ENCODE measurements at places on chromosomes 12 and 14. TPM values are rescaled to one million over a fixed set of nuclear protein-coding genes. Genes with fewer than 3 reads are reported as not detected.

Gene FAM90A1
- 1.7 TPM for polyA plus RNA-seq

Gene JPH4
- 11.3 TPM for polyA plus RNA-seq

Gene POLE2
- polyA plus RNA-seq = 15.2 TPM

Gene ADGRD1
- 14.9 TPM for polyA plus RNA-seq

Gene TBPL2
- polyA plus RNA-seq = 0.10 TPM

GRCh38 chr12:6145564-6145963 is 21.1 kb upstream of the VWF start:
- no peak for DNase-seq

DNA sequence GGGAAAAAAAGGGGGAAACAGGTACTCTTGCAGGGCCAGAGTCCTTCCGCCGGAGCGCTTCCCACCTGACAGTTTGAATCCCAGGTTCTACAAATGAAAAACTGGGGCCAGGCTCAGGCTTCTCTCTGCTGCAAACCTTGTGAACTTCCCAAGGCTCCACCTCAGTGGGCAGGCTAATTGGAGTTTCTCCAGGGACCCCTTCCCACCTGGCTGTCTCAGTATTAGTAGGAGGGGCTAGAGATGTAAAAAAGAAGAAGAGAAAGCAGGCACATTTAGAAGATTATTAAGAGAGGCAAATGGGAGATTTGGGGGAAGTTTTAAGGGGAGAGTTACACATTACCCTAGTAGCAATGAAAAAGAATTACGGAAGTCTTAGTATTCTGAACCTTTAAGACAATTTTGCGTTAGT is 20.0 kb upstream of the CLEC2D start:
- no peak for DNase-seq

DNA sequence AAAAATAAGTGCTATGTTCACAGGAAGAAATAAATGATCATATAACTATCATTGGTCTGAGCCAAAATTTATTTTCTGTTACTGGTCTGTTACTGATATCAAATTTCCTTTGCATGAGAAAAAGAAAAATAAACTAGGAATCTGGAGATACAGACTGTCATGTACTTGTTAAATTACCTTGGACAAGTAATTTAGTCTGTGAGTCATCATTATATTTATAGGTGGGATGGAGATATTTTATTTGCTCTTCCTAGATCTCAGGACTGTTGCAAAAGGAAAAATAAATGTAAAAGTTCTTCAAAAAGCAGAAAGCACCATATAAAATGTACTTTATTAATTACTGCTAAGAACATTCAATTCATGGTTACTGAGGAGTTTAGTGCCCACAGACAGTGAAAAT is 174.4 kb downstream of the PTPRO start:
- DNase-seq = no peak

DNA sequence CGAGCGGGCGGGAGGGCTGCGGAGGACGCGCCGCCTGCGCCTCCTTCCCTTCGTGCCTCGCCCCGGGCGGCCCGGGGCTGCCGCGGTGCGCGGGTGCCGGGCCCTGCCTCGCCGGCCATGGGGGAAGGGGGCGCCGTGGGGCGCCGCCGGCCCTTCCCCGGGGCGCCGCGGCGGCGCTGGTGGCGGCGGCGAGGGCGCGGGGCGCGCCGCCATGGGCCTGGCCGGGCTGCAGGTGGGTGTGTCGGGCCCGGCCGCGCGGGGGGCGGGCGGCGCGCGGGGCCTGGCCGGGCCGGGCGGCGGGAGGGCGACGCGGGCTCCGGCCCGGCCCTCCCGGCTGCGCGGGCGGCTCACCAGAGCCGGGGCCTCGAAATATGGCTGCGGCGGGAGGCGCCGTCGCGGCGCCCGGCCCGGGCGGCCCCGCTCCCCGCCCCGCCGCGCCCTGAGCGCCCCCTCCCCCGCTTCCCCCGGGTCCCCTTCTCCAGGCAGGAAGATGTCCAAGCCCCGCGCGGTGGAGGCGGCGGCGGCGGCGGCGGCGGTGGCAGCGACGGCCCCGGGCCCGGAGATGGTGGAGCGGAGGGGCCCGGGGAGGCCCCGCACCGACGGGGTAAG is 5.1 kb downstream of the KMT5A start:
- DNase-seq = no peak

- no peak for DNase-seq
Measured at GRCh38 chr14:31138301-31138700, 69.3 kb downstream of the HECTD1 start.

GRCh38 chr12:121883315-121883660 is 5.3 kb upstream of the PSMD9 start:
- DNase-seq = no peak

DNA sequence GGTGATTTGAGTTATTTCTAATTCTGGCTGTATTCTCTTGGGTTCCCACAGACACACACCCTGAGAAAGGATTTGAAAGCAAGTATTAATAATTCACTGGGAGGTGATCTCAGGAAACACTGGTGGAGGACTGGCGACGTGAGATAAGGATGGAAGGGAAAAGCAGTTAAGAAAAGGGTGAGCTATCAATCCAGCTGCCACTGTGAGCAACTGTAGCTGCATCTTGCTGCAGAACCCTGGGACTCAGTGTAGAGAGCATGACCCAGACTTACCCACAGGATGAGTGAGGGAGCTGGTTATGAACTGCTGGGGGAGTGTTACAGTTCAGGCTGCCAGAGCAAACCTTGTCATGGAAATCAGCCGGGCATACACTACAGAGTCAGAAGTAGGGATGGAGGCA is 71.9 kb downstream of the RESF1 start:
- DNase-seq = no peak

DNA sequence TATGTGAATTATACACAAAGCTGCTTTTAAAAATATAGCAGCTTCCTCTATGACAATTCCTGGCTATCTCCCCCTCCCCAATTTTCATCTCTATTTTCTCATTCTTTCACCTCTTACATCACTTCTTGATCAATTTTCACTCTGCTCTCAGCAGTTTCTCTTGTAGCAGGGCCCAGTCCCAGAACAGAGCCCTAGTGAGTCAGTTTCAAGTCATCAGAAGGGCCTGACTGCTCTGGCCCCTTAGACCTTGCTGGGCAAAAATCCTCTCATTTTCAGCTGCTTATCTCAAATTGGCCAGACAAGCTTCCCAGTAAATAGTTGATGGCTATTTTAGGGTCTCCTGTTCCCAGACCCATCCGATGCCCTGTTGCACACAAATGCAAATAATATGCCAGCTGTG is 101.4 kb downstream of the TTC7B start:
- no peak for DNase-seq

- no peak for DNase-seq
Measured at GRCh38 chr12:111643427-111643826, 42.3 kb downstream of the BRAP start.

- no peak for DNase-seq
Measured at GRCh38 chr12:67751381-67751928, 102.9 kb downstream of the DYRK2 start.

DNA sequence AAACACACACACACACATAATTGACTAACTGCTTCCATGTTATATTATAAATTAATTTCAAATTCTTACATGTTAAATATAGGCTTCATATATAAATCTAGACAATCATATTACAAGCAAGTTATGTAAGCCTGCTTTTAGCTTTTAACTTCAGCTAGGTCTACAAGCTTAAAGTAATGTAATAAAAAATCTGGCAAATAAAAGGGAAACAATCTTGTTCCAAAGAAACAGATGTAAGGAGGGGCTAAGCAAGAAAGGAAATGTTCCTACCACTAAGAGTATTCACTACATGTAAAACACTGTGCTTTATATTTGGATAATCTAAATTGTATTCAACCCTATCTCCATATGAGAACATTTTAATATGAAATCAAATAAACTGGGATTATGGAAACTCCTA is 110.4 kb downstream of the SLC6A15 start:
- DNase-seq = no peak

DNA sequence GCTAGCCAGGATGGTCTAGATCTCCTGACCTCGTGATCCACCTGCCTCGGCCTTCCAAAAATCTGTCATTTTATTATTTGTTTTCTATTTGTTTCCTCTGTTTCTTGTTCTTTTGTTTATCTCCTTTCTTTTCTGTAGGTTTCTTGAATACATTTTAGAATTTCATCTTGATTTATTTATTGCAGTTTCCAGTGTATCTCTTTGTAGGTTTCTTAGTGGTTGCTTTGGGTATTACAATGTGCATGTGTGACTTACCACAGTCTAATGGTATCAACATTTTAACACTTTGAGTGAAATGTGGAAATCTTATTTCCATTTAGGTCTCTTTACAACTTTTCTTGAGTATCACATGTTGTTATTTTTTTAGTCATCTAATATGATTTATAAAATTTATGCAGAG is 29.9 kb upstream of the MUCL1 start:
- no peak for DNase-seq

GRCh38 chr14:101111620-101112290 is 208.2 kb upstream of the RTL1 start:
- DNase-seq = no peak
